Colonic mucosa (tissue), 4 donors: ENCODE measurements at places on chromosomes 13 and 19.

DNA sequence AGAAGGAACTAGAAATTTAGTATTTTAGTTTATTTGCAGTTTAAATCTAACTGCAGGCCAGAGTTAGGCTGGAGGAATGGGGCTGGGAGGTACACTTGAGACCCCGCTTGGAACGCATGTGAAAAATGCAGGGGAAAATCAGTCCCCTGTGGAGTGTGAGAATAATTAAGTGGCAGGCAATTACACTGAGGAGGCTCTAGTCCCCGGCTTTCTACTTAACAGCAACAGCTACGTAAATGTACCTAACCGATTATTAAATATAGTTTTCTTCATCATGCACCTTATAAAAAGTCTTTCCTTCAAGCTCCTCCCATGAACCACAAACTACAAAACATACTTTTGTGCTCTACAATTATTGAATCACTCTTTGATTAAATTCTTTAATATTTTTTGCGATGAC, 804 bp downstream of the ZNF708 start:
- no peak for DNase-seq

- no peak for DNase-seq
Observed at GRCh38 chr13:42356184-42356575, 84.2 kb downstream of the AKAP11 start.

DNA sequence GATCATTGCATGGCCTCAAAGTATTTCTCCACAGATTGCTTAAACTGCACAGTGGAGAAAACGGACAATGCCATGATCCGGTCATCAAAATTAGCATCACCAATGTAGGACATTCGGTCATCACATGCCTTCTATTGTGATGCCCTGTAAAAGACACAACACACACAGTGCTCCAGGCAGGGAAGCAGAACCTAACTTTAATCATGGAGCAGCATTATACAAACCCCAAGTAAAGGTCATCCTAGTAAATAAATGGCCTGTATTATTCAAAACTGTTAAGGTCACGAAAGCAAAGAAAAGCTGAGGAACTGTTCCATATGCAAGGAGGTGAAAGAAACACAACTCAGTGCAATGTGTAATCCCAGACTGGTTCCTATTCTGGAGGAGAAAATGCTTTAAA, 42.2 kb downstream of the TGDS start:
- DNase-seq: no peak

GRCh38 chr19:41808663-41809566, 12.5 kb downstream of the CEACAM3 start:
- DNase-seq: no peak

DNA sequence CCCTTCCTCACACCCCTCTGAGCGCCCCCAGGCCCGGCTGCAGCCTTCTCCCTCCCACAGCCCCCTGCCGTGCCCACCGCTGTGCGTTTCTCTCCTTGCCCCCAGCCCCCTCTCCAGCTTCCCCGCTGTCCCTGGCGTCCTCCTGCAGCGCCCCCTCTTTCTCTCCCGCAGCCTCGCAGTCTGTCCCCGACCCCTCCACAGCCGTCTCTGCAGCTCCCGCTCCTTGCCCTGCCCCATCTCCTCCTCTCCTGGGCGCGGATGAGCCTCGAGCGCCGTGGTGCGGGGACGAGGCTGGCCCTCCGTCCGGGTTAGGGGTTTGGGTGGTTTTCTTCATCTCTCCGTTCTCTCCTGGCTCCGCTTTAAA, 1.1 kb downstream of the KMT5C start:
- DNase-seq: peak; percentile 39

GRCh38 chr13:35594096-35594495, 117.6 kb upstream of the MAB21L1 start:
- DNase-seq: no peak

DNA sequence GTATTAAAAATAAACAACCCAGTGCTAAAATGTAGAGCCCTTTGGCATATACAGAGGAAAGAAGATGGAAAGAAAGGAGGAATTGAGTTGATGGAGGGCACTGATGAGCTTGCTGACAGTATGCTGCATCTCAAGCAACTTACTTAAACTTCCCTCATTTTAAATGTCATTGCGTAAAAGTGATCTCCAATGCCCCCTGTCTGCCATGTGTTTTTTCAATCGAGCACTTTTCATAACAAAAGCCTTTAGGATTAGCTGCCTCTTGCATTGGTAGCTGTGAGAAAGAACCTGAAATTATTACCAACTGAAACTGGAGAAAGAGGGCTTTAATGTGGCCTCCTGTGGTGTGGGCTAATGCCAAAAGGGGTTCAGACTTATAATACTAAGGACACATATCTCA, 541.6 kb downstream of the SUCLA2 start:
- no peak for DNase-seq

DNA sequence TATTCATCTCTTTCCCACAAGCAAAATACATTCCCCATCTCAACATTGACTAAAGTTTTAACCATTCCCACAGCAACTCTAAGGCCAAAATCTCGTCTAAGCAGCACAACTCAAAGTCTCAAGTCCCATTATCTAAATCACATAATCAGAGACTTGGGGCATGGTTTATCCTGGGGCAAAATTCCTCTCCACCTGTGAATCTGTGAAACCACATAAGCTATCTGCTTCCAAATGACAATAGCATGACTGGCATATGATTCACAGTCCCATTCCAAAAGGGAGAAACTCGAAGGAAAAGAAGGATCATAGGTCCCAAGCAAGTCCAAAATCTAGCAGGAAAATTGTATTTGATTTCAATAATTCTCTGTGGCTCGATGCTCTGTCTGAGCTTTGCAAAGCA, 73.0 kb downstream of the ANKRD10 start:
- no peak for DNase-seq

- DNase-seq: no peak
Observed at GRCh38 chr13:107960301-107960700, 255.0 kb downstream of the LIG4 start.

GRCh38 chr19:4878491-4878968, 11.1 kb upstream of the PLIN3 start:
- DNase-seq: no peak

GRCh38 chr13:32162395-32163005, 130.9 kb downstream of the FRY start:
- DNase-seq: no peak

- DNase-seq: no peak
Observed at GRCh38 chr19:54376610-54377285, 12.0 kb upstream of the LAIR1 start.

DNA sequence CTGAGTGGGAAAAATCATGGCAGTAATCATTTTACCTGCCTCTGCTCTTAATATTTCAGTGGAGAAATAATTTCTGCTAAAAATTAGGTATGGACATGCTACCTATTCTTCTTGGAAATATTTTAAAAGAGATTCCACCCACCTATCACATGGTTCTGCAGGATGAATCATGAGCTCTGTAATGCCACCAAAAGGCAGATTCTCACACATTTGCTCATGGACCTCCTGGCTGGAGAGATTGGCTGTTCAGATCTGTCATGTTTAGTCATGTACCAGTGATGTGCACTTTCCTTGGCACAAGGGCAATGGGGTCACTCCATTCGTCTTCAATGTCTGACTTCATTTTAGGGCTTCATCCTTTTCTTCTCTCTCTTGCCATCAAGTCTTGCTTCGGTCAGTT, 101.8 kb upstream of the MBNL2 start:
- no peak for DNase-seq

GRCh38 chr19:15138427-15138826, 31.2 kb downstream of the SYDE1 start:
- no peak for DNase-seq

DNA sequence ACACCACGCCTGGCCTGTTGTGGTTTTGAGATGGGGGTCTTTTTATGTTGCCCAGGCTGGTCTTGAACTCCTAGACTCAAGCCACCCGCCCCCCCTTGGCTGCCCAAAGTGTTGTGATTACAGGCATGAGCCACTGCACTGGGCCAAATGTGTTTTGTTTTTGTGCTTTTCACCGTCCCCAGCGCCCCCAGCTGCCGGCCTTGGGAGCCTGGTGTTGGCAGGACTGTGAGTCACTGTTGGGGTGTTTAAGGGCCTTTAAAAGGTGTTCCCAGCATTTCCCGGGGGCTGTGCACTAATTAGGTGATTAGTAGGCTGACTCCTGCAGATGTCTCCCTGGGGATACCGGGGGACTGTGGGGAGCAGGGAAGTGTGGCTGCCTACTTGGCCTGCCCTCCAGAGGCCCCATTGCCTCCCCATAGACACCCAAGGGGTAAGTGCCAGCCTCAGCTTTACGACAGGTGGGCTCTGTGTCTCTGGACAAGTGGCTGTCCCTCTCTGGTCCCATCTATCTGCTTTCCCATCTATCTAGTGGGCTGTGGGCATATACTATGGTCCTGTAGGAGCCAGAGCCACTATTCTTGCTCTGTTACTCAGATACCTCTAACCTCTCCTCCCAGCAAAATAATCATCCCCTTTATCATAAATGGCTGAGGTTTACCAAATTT, 11.8 kb upstream of the TLE5 start:
- no peak for DNase-seq

GRCh38 chr19:39643591-39643990, 12.1 kb upstream of the LGALS16 start:
- no peak for DNase-seq

- no peak for DNase-seq
Observed at GRCh38 chr19:1762243-1763117, 9.2 kb downstream of the ONECUT3 start.

- DNase-seq: peak; percentile 99
Observed at GRCh38 chr19:7522072-7522922, at the start of gene MCOLN1. Gene MCOLN1, plus strand, starts transcription at chr19:7522624. Its CDS starts 127 bp downstream, at chr19:7522751.

DNA sequence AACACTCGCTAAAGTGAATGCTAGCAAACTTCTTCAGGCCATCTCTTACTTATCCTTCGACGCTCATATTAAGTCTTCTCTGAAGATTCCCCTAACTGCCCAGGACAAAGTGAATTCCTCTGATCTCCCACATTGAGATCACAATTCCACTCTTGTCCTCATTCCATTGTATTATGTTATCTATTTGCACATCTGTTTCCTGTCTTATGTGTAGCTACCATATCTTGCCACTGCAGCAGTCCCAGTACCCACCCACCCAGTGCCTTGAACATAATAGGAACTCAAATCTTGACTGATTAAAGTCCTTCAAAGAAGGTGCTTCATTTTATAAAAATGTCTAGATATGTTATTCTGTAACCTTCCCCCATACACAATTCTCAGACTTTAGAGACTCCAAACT, 702.3 kb downstream of the DIAPH3 start:
- DNase-seq: no peak

DNA sequence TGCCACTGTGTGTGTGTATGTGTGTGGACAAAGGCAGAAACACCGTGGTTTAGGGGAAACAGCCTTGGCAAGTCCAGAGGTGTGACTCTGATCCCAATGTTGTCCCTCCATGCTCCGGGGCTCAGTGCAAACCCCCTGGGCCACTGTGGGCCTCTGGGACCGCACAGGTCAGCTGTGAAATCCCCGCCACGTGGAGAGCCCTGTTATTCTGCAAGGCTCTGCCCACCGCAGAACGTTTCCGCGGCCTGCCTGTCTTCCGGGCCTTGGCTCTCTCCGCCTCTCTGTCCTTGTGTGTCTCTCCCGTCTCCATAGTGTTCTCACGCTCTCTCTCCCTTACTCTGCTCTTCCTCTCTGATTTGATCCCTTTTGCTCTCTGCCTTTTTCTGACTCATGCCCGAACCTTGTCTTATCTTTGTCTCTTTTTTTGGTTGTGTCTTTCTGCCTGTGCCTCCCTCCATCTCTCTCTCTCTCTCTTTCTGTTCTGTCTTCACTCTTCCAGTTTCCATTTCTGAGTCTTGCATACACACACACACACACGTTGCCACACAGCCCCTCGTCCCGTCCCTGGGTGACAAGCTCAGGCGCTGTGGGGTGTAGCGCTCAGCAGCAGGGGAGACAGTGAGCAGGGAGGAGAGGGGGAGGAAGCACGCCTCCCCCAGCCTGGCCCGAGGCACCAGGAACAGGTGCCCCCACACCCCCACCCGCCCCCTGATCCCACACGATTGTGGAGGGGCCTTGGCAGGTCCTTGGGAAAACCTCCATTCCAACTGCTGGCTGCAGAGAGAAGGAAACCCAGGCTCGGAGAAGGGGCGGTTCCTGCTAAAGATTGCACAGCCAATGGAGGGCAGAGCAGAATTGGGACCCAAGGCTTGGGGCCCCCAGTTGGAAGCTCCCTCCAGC, 3.0 kb downstream of the TTYH1 start:
- DNase-seq: no peak

DNA sequence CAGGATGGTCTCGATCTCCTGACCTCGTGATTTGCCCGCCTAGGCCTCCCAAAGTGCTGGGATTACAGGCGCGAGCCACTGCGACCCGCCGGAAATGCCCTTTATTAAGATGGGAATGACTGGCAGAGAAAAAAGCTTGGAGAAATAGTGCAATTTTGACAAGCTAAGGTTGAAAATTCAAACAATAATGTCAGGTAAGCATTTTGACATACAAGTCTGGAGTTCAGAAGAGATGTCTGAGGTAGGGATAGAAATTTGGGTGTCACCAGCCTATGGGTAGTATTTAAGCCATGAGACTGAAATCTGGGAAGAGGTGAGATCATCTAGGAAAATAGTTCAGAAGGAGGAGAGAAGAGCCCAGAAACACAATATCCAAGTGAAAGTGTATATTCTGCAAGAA, 17.1 kb upstream of the PAN3 start:
- DNase-seq: no peak

DNA sequence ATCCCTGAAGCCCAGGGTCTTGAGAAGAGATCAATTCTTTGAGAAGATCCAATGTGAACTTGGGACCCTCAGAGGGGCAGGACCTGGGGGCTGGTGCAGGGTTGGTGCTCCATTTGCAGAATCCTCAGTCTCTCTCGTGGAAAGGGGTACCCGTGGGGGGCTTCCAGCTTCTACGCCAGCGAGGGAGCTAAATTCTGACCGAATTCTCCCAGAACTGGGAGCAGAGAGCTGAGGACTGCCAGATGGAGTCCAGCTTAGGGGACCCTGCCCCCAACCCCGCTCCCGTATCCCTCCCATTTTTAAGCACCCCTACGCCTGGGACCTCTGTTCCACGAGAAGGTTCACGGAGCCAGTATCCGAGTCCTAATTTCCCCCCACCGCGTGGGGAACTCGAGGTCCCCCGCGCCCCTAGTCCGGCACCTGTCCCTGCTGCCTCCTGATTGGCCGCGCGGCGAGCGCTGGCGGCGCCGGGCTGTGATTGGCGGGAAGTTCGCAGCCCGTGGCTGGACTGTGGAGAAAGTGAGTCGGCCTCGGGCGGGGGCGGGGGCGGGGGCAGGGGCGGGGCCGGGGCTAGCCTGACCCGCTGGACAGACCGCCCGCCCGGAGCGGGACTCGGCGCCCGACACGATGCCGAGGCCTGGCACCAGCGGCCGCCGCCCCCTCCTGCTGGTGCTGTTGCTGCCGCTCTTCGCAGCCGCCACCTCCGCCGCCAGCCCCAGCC, 4.4 kb upstream of the LTBP4 start:
- DNase-seq: peak; percentile 54

- DNase-seq: no peak
Observed at GRCh38 chr13:100528353-100528752, 60.2 kb downstream of the GGACT start.

GRCh38 chr13:80037505-80037888, 303.4 kb downstream of the SPRY2 start:
- DNase-seq: no peak

- DNase-seq: no peak
Observed at GRCh38 chr19:3734310-3734600, 26.1 kb downstream of the TJP3 start.

- no peak for DNase-seq
Observed at GRCh38 chr13:29156136-29156535, 336.0 kb downstream of the MTUS2 start.
